ENCODE measurements at places on chromosomes 12 and 14.

GRCh38 chr12:28191051-28192048 lies 1.1 kb downstream of the CCDC91 start:
- DNase-seq: peak; percentile 24

- DNase-seq: no peak
Measured at GRCh38 chr12:53744751-53745150, 7.0 kb downstream of the CISTR start.

DNA sequence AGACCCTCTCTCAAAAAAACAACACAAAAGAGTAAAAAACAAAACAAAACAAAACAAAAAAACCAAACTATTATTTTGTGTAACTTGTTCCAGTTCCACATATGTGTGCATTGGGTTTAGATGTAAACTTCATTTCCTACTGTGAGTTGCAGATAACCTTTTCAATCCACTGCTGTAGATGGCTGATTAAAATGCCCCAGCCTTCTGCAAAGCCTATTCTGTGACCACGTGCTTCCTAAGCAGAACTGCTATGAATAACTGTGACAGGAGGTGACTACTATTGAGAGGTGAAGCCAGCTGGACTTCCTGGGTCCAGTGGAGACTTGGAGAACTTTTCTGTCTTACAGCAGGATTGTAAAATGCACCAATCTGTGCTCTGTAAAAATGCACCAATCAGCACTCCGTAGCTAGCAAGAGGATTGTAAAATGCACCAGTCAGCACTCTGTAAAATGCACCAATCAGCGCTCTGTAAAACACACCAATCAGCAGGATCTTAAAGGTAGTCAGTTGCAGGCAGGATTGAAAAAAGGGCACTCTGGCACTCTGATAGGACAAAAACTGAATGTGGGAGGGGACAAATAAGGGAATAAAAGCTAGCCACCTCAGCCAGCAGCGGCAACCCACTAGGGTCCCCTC lies 10.3 kb upstream of the ELK3 start:
- no peak for DNase-seq

- no peak for DNase-seq
Measured at GRCh38 chr12:46461459-46461858, 88.9 kb upstream of the SLC38A2 start.

GRCh38 chr12:64946132-64946829 lies 121.8 kb downstream of the TBC1D30 start:
- no peak for DNase-seq

GRCh38 chr12:49744363-49744885 lies 3.1 kb downstream of the TMBIM6 start:
- no peak for DNase-seq

DNA sequence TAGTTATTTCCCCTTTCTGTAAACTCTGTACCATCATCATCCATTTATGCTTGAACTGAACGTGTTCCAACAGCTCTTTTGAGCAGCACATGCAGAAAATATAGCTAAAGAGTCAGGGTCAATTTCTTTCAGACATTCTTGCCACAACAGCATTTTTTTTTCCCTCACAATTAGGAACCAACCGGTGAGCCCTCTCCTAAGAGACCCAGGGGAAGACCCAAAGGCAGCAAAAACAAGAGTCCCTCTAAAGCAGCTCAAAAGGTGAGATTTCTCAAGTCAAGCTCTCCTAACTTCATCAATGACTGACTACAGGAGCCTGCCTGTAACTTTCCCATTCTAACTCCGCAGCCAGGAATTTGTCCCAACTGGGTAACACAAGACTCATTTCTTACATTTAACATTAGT lies 3.5 kb downstream of the HMGA2 start:
- no peak for DNase-seq

GRCh38 chr14:105299654-105300541 lies 903 bp downstream of the BRF1 start:
- no peak for DNase-seq

DNA sequence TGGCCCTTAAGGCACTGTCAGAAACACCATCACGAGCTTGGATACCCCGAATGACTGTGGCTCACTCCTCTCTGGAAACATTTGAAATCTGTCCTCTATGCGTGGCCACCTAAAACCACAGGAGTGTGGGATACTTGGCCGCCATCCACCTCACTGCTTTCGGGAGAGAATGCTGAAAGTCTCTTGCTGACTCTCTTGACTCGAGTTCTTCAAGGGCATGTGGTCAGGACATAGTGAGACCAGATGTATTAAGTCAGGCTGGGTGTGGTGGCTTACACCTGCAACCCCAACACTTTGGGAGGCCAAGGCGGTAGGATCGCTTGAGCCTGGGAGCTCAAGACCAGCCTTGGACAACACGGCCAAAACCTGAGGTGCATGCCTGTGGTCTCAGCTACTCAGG lies 174.7 kb upstream of the ALG10B start:
- DNase-seq: no peak

- DNase-seq: no peak
Measured at GRCh38 chr12:110020956-110021355, 21.7 kb downstream of the ANKRD13A start.

- DNase-seq: no peak
Measured at GRCh38 chr14:54483846-54484245, 4.9 kb downstream of the GMFB start.

DNA sequence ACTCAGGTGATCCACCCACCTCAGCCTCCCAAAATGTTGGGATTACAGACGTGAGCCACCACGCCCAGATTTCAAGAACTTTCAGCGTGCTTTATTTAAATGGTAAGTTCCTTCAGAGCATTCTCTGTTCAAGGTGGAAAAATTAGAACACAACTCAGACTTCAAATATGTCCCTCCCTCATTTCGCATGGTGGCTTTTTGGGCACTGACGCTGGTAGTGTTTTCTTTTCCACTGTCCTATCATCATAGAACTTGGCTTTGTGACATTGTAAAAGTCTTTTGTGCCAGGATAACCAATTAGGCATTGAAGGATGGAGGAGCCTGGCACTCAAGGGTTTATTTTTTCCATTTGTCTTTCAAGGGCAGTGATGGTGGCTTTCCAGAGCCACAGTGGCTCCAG lies 190.8 kb downstream of the NUAK1 start:
- DNase-seq: no peak

DNA sequence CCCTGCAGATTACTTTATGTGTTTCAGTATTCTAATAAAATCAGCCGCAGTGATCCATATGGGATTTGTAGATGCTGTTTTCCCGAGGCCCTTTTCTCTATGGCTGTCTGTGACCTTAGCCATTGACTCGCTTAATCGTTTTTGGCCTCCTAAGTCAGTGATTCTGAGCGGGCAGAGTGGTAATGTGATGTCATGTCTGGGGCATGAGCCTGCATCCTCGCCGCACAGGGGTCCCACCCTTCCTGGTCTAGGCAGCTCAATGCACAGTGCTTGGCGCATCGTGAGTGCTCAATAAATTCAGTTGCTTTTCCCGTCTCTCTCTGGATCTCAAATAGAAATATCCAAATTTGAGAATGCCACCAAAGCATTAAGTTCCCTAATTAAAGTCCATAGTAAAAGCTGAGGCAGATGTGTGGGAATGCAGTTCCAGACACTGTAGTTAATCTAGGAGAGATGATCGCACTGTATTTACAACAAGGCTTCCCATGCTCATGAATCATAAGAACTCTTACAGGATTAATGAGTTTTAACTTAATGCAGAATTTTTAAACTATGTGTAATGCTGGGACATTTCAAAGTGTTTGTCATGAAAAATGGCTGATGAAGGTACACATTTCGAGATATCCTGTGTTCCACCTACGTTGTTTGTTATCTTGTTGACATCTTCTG lies 29.3 kb downstream of the HMGA2 start:
- no peak for DNase-seq

DNA sequence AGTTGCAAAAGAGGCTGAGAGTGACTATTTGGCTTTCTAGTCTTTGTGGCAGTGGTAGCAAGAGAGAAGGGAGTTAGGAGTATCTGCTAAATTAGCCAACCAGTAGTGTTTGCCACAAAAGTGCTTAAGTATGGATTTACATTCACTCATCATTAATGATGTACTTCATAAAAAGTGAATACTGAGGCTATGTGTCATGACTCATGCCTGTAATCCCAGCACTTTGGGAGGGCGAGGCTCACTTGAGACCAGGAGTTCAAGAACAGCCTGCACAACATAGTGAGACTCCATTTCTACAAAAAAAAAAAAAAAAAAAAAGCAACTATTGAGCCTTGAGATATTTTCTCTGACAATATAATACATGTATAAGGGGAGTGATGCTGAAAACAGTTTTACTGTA lies 36.8 kb downstream of the CCDC177 start:
- no peak for DNase-seq

- DNase-seq: no peak
Measured at GRCh38 chr12:49491823-49492222, 47.0 kb upstream of the KCNH3 start.

DNA sequence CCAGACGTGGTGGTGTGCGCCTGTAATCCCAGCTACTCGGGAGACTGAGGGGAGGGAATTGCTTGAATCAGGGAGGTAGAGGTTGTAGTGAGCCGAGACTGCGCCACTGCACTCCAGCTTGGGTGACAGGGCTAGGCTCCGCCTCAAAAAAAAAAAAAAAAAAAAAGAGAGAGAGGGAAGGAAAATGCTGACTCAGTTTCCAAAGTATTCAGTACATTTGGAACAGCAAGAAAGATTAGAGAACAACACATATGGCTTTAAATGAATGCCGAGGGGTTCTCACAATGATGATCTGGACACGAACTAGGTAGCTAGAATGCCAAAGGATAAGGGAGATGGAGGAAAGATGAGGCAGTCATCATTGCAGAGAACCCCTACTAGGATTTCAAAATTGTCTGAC lies 97.4 kb downstream of the NAV3 start:
- no peak for DNase-seq

GRCh38 chr12:123762715-123763052 lies 583 bp downstream of the DNAH10 start:
- DNase-seq: no peak

- DNase-seq: no peak
Measured at GRCh38 chr14:37903343-37904191, 304.1 kb upstream of the SSTR1 start.

- no peak for DNase-seq
Measured at GRCh38 chr12:64707362-64707761, 51.8 kb downstream of the GNS start.

DNA sequence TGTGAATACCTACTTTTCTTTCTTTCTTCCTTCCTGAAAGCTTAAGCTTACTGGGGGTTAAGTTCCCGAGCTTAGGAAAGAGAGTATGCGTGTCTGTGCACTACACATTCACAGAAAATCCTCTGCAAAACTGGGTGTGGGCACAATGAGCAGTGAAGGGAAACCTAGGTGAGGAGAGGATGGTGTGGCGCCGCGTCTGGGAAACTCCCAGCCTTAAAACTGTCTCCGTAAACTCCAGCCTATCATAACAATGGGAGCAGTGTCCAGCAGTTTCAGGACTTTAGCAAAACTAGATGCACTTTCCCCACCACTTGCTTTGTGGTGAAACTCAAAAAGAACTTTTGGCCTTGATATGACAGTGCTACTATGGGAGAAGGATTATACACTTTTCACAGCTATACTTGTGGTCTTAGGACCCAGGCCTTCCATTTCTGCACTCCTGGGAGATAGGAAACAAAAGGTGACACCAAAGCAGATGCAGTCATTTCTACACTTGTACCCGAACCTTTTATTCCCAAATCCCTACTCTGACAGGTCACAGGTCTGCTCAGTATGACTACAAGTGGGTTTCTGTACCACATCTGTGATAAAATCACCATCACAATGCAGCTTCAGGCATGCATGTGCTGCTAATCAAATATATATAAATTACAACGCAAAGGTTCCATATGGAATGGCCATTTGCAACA lies 10.4 kb downstream of the AKAP5 start:
- no peak for DNase-seq

- no peak for DNase-seq
Measured at GRCh38 chr12:115074617-115075016, 390.6 kb upstream of the TBX3 start.

DNA sequence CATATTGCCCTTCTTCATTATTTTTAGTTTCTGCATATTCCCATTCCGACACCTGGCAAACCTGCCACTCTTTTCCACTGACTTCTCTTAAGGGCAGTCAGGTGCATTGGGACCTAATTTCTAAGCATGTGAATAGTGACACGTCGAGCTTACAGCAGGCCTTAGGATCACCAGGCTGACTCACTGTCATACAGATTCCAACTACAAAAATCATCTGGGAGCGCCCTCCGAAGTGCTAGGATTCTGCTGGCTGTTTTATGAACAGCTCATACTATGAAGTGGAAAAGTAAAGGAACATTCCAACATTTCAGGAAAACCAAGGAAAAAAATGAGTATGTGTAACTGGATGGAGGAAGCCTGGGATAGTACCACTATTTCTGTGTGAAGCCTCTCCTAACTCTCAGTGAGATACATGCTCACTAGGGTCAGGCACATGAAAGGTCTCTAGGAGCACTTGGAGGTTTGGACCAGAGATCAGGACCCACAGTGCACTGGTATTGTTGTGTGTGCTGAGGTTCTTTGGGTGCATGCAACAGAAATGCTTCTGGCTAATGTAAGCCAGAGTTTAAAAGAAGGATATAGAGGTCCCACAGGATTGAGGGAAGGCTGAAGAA lies 257.4 kb downstream of the ZFP36L1 start:
- DNase-seq: no peak

- DNase-seq: no peak
Measured at GRCh38 chr12:6333566-6333965, 8.3 kb downstream of the TNFRSF1A start.

- DNase-seq: no peak
Measured at GRCh38 chr14:90336985-90337384, 5.2 kb upstream of the NRDE2 start.

DNA sequence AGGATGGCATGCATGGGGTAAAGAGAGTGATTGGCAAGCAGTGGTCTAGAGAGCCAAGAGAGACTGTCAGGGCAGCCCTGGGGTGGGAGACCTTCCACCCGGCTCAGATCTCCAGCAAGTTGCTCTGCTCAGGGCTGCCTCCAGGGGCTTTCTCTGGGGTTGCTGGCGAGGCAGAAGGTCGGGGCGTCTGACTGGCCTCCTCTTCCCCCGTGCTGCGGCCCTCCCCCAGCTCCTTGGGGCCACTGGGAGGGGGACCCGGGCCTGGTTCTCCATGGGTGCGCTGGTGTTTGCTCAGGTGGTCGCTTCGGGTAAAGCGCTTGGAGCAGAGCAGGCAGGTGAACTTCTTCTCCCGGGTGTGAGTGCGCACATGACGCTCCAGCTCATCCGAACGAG lies 6.6 kb upstream of the AAAS start:
- no peak for DNase-seq

GRCh38 chr14:39175445-39176262 lies 600 bp downstream of the PNN start:
- DNase-seq: peak; percentile 31

- DNase-seq: no peak
Measured at GRCh38 chr12:3116106-3116844, 39.1 kb downstream of the TSPAN9 start.

DNA sequence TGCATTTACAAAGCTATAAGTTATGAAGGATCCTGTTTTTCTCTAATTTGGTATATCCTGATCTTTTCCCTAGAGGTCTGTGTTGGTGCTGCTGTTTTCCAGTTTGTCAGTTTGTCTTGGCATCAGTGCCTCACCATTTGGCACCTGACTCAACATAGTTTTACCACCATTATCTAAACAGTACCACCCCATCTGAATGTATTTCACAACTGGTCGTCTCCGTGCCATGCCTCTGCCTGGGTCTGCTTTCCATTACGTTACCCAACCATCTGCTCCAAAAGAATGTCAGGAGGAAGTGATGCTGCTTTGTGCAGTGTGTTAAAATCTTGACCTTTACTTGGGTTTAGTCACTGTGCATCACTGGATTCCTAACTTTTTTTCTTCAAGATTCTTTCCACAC lies 129.3 kb upstream of the RASSF8 start:
- no peak for DNase-seq
